ENCODE measurements at places on chromosomes 3 and 15. TPM values are rescaled to one million over a fixed set of nuclear protein-coding genes. Genes with fewer than 3 reads are reported as not detected.

Gene CNTN3
- 2.4 TPM for total RNA-seq

Gene ZNF80
- total RNA-seq, result not detected

Gene CTXN2
- total RNA-seq, result not detected

Gene DLEC1
- total RNA-seq, result 0.09 TPM

Gene XCR1
- total RNA-seq, result under 0.01 TPM

Gene PROK2
- not detected for total RNA-seq
